ENCODE measurements at places on chromosomes 2 and 18. TPM values are rescaled to one million over a fixed set of nuclear protein-coding genes. Genes with fewer than 3 reads are reported as not detected.

DNA sequence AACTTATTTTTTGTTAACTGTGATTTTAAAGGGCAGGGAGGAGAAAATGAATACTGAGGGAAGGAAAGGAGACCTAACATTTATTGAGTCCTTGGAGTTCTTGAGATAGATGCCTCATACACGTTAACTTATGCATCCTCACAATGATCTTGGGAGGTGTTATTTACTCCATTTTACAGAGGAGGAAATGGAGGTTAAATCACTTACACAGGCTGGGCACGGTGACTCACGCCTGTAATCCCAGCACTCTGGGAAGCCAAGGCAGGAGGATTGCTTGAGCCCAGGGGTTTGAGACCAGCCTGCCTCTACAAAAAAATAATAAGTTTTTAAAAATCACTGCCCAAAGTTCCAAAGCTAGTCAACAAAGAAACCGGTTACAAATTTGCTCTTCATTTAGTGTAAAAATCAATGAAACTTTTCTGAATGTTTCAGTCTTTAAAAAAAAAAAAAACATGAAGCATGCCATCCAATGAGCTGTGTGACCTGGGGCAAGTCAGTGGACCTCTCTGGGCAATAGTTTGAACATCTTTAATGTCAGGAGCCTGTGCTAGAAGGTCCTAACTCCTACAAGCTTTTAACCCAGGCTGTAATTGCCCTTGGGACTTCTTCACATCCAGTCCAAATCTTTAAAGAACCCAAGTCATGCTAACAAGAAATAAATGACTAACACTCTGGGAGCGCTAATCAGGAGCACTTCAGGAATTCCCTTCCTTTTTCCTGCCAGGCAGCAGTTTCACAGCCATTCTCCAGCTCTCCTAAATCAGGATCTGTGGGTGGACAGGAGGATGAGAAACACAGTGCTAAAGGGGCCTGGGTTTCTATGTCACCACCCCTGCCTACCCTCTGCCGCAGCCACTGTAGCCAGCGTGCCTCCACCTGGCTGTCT is 176.4 kb downstream of the TMEM247 start:
- DNase-seq, result no peak
- H3K27ac ChIP-seq, result no peak overlapping the region
- no peak overlapping the region for H3K4me3 ChIP-seq
- peaks cover 23% of the 10 kb centered on the region for H3K4me1 ChIP-seq

GRCh38 chr2:111634995-111635538 is 248.9 kb downstream of the ANAPC1 start:
- no peaks in the 10 kb centered on the region for H3K36me3 ChIP-seq
- H3K27ac ChIP-seq, result no peak overlapping the region
- H3K4me3 ChIP-seq, result no peak overlapping the region
- no peak for DNase-seq
- H3K27me3 ChIP-seq, result no peaks in the 10 kb centered on the region

GRCh38 chr2:182446087-182446486 is 19.3 kb upstream of the PDE1A start:
- no peak overlapping the region for H3K27ac ChIP-seq
- no peak for DNase-seq
- no peak overlapping the region for H3K4me3 ChIP-seq
- H3K4me1 ChIP-seq, result no peaks in the 10 kb centered on the region

- no peaks in the 10 kb centered on the region for H3K27me3 ChIP-seq
- no peaks in the 10 kb centered on the region for H3K36me3 ChIP-seq
- no peak overlapping the region for H3K27ac ChIP-seq
- DNase-seq, result no peak
- no peak overlapping the region for H3K4me3 ChIP-seq
- H3K4me1 ChIP-seq, result no peaks in the 10 kb centered on the region
These were observed 751.9 kb downstream of the MBD2 start for GRCh38 chr18:53472546-53472945.

Gene IL36A
- not detected for total RNA-seq

Gene GPR39
- 4.0 TPM for total RNA-seq

Data from testis (tissue), 5 donors.